ENCODE measurements at places on chromosomes 7 and 10.

GRCh38 chr7:128805225-128805624 is 13.5 kb downstream of the CCDC136 start:
- DNase-seq: no peak

DNA sequence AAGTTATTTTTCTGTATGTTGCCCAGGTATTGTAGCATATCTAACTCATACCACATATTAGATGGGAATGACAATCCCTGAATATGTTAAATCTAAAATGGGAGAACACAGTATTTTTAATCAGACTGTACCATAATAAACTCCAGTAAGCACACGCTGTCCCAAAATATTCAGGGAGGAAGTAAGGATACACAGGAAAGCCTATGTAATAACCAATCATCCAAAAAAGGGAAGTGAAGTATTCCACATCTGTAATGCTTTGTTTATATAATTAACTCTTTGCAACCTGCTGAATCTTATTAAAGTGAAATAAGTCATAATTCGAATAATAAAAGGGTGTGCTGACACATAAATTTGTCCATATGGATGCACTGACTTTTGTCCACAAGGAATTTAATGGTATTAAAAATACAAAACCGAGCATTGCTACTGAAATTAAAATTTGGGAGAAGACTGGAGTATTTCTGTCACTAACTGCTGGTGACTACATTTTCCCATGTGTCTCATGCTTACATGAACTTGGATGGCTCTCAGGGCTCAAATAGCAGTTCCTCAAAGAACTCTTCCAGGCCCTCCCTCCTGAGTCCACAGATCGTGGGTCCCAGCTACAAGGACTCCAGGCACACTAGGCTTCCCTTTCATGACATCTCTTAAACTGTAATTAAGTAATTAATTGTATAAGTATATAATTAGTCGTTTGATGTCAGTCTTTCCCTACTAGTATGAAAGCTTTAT is 120.6 kb downstream of the NEBL start:
- DNase-seq: no peak

GRCh38 chr7:30276203-30276900 is 8.0 kb upstream of the ZNRF2 start:
- peak; percentile 63 for DNase-seq

DNA sequence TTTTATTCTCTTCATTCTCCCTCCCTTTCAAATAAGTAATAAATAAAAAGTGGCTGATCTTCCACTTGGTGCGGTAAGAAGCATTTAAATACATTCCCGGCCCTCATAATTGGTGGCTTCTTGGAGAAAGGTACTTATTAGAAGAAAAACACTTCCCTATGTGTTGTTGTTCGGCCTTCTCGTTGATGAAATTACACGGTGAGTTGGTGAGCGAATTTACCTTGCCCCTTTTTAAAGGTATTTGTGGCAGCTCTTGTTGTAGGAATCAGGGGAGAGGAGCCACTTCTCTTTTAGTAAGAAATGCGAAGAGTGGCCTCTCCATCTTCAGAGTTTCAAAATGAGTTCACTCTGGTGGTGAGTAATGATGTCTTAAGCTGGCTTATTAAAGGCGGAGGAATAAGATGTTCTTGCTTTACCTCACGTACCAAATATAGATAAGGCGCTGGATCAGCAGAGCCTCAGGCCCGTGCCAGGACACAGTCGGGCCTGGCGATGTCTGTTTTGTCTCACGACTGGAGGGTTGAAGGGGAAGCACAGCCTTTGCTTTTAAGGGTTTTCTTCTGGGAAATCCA is 135.9 kb downstream of the CUX1 start:
- DNase-seq: peak; percentile 84

DNA sequence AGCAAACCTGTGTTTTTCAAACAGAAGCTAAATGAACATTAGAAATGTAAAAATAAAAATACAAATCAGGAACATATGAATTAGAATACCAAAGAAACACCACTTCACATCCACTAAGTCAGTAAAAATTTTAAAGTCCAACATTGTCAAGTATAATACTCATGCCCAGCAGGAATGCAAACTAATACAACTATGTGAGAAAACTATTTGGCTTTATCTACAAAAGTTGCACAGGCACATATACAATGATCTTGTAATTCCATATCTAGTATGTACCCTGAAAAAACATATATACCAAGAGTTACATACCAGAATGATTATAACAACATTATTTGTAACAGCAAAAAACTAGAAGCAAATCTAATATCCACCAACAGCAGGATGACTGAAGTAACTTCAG is 91.1 kb downstream of the RNF32 start:
- peak; percentile 7 for DNase-seq

DNA sequence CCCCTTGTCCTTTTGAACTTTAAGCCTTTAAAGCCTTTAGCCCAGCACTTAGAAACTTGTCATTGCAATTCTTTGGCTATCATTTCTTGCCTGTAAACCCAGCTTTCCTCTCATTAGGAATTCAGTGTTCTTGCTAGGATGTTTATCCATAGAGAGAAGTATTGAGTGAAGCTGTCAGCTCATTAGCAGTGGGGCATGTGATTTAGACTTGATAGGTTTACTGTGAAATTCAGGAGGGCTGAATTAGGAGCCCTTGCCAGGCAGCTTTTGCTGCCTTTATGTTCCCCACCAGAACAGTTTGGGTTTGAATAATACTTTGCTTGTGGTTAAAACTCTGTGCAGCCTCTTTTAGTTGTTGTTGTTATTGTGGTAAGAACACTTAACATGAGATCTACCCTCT is 39.5 kb downstream of the LHFPL3 start:
- DNase-seq: no peak

GRCh38 chr10:30029872-30030256 is 29.5 kb downstream of the JCAD start:
- no peak for DNase-seq

GRCh38 chr10:64041989-64042490 is 520.8 kb downstream of the REEP3 start:
- DNase-seq: no peak

DNA sequence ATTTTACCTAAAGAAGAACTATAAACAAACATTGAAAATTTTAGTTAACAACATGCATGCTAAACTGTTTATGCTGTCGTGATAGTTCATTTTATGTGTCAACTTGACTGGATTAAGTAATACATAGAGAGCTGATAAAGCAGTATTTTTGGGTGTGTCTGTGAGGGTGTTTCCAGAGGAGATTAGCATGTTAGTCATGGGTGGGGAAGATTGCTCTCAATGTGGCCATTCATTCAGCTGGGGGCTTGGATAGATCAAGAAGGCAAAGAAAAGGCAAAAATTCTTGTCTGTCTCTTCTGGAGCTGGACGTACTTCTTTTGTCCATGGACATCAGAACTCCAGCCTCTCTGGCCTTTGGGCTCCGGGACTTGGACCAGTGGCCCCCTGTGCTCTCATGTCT is 172.9 kb upstream of the SEMA3E start:
- no peak for DNase-seq

GRCh38 chr7:30284298-30285066 is at the start of gene ZNRF2:
Gene ZNRF2, plus strand, starts transcription at chr7:30284597. Its CDS starts 761 bp downstream, at chr7:30285358.
- peak; percentile 97 for DNase-seq

DNA sequence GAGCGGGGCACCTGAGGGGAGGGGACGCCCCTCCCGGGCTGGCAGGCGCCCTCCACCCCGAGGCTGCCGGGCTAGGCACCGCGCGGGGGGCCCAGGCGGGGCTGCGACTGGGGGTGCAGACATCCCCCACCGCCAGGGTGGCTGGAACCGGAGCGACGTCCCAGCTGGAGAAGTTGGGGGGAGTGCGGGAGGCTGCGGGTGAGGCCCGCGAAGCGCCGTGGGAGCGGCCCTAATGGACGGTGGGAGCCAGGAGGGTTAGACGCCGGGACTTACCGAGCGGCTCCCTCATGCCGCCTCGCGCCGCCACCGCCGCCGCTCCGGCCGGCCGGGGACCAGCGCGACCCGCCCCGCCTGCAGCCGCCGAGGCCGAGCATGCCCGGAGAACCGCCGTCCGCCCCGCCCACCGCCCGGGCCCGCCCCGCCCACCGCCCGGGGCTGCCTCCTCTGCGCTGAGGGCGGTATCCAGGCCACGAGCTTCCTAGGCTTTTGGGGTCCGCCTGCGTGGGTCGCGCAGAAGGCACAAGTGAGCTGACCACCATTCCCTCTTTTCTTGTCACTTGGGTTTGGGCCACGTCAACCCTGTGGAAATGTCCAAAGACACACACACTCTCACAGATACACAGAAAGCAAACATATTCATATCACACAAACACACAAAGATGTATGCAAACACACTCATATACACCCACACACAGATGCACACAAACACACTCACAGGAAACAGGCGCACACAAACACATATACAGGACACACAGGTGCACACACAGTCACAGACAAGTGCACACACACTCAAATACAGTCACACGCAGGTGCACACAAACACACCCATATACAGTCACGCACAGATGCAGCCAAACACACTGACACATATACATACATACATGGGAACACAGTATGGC is at the start of gene JCAD:
JCAD (minus strand) TSS at position 378 of the 899 bp plus-strand sequence. CDS start 11,774 bp downstream, outside the sequence.
- peak; percentile 95 for DNase-seq

GRCh38 chr7:135744938-135745702 is 3.5 kb downstream of the FAM180A start:
- DNase-seq: peak; percentile 50

- DNase-seq: no peak
Observed at GRCh38 chr7:142774826-142775225, 4.1 kb downstream of the PRSS2 start.

DNA sequence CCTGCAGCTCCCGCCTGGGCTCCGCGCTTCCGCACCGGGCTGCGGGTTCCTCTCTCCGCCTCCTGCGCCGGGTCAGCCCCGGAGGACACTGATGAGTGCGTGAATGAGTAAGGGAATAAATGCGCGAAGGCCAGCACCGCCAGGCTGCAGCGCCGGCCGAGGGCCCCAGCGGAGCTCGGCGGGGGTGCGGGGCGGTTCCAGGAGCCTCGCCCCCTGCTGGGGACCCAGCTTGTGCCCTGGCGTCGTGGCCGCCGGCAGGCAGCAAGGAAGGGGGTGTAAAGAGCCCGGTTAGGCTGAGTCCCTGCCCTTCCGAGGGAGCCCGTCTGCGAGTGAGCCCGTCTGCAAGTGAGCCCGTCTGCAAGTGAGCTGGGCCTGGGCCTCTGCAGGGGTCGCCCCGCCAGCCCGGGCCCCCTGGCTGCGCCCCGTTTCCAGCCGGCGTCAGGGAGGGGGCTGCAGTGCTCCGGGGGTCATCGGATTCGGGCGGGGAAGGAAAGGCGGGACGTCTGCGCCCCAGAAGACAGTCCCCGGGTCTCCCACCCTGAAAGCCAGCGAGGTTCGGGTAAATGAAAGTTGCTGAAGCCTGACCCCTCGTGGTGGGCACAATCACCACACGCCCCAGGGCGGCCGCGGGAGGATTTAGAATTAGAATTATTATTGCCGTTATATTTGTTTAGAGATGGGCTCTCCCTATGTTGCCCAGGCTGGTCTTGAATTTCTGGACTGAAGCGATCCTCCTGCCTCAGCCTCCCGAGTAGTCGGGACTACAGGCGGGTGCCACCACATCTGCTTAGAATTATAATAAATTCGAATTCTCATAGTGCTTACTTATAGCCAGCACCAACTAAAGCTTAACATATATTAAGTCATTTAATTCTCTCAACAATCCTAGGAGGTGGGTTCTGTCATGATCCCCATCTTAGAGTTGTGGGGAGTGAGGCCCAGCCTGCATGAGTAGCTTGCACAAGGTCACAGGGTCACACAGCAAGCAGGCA is 8.6 kb upstream of the CRYGN start:
- DNase-seq: peak; percentile 92

GRCh38 chr7:37045681-37046179 is 321.4 kb upstream of the AOAH start:
- DNase-seq: no peak

DNA sequence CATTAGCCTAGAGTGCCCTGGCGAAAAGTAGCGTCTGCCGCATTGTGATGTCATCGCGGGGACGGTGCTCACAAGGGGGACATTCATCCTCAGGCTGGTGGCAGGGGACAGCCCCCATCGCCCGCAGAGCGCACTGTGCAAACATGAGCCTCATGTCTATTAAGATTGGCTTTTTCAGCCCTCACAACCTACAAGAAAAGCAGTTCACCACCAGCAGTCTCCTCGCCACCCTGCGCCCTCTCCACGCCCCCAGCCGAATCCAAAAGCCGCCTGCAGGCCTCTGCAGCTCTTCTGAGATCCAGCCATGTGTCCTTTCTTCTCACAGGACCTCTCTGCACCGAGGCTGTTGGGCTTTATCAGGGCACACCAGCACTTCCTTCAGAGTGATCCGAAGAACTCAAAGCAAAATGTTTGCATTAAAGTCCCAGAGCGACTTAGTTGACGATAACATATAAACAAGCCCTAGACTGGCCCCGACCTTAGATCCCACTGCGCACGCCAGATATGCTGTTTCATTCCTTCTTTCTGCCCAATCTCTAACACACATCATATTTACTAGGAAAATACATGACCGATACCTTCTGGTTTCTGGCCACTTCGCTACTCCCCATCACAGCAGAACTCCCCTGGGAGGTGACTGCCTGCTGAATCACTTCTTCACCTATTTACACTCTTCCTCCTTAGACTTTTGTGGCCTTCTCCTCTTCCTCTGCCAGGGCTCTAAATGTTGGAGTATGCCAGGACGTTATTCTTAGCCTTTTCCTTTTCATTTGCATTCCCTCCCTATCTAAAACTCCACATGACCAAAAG is 206.0 kb upstream of the SH2B2 start:
- no peak for DNase-seq

- no peak for DNase-seq
Observed at GRCh38 chr7:39321909-39322498, 244.2 kb upstream of the YAE1 start.

- DNase-seq: no peak
Observed at GRCh38 chr10:133131053-133131452, 29.0 kb upstream of the KNDC1 start.

DNA sequence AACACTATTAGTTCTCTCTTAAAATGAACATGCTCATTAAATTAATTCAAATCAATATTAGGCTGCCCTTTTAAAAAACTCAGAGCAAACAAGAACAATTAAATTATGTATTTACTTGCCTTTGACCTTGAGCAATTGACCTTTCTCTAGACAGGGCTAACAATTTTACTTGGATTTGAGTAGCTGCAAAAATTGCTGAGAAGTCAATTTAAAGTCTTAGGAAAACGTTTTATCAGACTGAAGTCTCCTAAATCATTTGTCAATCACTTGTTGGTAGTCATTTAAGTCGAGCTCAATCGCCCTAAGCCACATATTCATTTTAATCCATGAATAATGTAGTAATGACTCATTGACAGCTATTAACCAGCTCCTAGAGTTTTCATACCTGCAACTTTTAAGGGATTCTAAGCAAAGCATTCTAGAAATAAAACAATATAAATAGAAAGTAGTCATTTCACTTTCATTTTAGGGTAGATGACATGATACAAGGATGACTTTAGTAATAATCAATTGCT is 84.9 kb upstream of the SEC61G start:
- no peak for DNase-seq

DNA sequence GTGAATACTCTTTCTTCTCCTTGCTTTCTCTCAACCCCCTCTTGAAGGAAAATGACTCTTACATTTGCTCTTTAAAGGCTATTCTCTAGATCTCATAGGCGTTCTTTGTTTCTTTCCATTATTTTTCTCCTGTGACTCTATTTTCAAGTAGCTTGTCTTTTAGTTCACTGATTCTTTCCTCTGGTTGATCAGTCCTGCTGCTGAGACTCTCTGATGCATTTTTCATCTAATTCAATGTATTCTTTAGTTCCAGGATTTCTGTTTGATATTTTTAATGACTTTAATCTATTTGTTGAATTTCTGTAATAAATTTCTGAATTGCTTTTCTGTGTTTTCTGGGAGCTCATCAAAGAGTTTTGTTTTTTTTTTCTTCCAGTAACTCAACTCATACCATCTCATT is 397.7 kb downstream of the CNTNAP2 start:
- no peak for DNase-seq

All from GM03348 (cell line).